D721Med (cell line): ENCODE measurements at places on chromosomes 1 and 21.

DNA sequence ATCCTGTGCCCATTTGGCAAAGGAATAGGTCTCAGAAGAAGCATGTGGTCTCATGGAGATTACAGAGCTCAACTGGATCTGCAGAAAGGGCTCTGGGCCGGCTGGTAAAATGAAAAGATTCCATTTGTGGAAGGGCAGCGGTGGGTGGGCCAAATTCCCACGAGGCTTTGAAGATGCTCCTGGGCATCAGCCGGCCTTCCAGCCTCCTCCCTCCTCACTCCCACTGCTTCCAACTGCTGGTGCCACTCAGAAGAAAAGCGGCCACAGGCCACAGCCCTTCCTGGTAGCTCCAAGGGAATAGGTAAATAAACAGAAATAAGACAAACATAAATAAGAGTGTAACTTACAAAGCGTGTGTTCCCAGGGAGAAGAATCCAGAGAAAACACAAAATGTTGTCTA is 136.3 kb upstream of the SLC44A3 start:
- no peak for DNase-seq

GRCh38 chr1:29756498-29756897 is 520.2 kb downstream of the PTPRU start:
- DNase-seq = no peak

DNA sequence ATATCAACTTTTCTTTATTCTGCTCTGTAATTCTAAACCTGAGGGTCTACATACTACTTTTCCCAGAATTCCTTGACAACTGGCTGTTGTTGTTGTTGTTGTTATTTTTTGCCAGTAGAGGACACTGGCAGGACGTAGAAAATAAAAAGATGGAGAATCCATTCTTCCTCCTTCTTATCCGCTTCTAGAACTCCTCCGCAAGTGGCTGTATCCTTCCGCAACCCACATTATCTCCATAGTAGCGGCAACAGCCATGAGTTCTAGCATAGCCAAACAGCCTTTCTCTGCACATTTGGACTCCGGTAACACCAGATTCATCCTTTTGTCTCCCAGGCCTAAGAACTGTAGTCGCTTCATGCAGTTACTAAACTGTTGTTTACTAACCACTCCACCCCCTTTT is 91.1 kb upstream of the CACHD1 start:
- no peak for DNase-seq

DNA sequence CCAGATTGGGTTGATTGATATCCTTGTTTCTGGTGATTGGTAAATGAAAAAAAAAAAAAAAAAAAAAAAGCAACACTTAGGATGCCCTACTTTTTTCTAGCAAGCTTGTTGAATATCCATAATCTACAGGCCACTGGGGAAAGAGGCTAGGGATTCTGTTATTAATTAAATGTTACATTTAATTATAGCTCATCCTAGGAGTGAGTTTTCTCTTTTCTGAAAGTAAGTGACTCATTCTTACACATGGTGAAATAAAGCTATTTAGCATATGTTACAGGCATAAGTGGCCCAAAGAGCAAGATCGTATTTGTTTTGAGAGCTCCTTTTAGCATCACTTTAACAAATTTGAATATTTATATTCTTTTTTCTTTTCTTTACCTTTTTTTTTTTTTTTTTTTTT is 94.5 kb downstream of the FNBP1L start:
- no peak for DNase-seq

- DNase-seq = no peak
These were observed 20.7 kb upstream of the PRSS38 start for GRCh38 chr1:227794817-227795192.

DNA sequence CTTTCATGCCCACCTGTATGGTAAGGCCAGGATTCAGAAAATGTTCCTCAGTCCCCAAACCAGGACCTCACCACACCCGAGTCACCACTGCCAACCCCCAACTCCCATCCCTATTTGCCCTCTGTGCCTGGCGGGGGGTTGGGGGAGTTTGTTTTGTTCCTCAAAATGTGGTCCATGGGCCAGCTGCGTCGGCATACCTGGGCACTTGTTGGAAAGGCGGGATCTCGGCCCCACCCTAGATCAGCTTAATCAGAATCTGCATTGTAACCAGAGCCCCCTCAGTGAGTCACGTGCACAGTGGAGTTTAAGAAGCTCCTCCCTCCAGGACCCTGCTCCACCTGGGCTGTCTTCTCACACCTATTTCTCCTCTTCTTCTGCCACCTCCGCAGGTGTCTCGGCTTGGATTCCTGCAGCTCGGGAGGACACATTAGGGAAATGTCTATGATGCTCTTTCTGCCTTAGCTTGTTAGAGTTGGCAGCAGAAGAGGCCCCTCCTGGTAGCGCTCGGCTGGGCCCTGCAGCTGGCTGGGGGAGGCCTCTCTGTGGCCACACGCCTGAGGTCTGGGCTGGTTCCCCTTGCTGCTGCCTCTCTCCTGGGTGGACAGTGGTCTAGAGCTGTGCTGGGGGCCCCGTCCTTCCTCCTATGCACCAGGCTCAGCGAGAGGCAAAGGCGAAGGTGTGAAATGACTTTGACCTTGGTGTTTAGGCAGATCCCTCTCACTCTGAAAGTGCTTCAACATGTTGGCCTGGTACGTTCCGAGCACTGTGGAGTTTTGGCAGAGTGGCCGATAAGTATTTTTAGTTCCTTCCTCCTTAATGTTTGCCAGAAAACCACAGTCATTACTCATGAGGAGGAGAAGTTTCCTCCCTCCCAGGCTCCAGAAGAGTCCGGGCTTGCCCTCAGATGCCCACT is 41.8 kb upstream of the CAMTA1 start:
- DNase-seq = no peak

GRCh38 chr1:47435506-47436303 is 2.1 kb upstream of the FOXD2 start:
- no peak for DNase-seq

- DNase-seq = no peak
These were observed 71.4 kb downstream of the CDC7 start for GRCh38 chr1:91572044-91572443.

GRCh38 chr1:19504796-19505692 is 19.7 kb upstream of the CAPZB start:
- no peak for DNase-seq

- DNase-seq = no peak
These were observed 22.2 kb upstream of the C1orf174 start for GRCh38 chr1:3922201-3922725.

DNA sequence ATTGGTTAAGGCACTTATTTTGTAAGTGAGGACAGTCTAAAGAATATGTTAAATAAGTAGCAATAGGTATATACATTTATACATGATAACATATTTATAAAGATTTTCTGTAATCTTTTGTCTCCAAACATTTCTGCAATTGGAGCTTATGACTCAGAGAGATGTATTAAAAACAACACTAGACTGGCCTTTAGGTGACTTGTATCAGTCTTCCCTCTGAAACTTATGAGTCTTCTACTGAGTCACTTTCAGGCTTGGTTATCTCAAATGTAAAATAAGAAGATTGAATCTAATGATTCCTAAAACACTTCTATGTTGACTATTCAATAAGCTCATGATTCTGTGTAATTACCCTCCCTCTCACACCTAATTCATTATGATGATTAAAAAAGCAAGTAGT is 672.6 kb upstream of the NEGR1 start:
- no peak for DNase-seq

GRCh38 chr21:46091118-46091517 is 6.8 kb upstream of the COL6A2 start:
- DNase-seq = no peak

- no peak for DNase-seq
These were observed 61.6 kb downstream of the DHRS3 start for GRCh38 chr1:12556368-12556930.

GRCh38 chr1:92410706-92411105 is 76.0 kb downstream of the GFI1 start:
- no peak for DNase-seq

- no peak for DNase-seq
These were observed 31.2 kb upstream of the TSPEAR start for GRCh38 chr21:44742418-44743153.

GRCh38 chr1:85484264-85484663 is 19.3 kb upstream of the DDAH1 start:
- DNase-seq = no peak

DNA sequence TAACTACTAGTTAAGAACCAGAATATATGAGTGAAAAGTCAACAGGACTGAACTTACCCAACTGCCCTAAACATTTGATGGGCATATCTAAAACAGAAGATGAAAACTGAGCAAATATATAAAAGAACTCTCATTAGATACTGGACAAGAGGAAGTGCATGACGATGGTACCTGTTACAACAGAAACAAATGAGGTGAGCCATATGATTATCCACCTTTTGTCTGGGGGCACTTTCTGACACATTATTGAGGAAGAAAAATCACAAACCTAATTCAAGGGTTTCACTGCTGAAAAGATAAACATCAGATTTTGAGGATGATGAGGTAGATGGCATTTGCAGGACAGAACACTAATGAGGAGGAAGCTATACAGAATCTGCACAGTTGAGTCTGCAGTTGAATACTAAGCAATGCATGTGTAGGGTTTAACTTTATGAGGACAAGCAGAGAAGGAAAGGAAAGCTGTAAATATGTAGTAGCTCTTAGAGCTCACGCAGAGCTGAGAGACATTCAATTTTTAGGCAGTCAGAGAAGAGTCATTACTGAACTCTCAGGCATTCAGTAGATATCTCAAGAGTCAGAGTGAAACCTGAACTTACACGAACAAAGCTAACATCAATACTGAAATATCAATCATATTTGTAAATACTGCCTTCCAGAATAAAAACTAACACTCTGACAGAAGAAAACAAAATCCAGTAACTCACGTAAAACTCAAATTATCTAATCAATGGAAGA is 262.1 kb downstream of the AKT3 start:
- DNase-seq = no peak

- DNase-seq = no peak
These were observed 6.1 kb downstream of the ZNF692 start for GRCh38 chr1:248852481-248853405.

DNA sequence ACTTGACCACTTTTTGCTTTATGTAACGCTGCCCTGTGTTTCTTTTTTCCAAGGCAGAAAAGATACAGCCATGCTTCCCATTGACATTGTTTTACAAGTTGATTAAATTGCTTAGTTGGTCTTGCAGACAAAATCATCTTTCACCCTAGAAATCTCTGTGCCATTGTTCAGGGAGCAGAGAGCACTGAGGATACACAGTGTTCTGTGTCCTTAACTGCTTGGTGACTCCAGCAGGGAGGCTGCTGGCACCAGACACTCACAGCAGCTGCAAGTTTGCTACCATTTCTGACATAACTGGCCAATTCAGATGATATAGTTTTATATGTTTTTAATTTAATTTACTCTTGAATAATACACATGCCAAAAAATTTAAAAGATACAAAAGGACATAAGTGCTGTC is 118.7 kb downstream of the RGS2 start:
- DNase-seq = no peak

- DNase-seq = no peak
These were observed 18.1 kb downstream of the CYP4B1 start for GRCh38 chr1:46816930-46817329.

DNA sequence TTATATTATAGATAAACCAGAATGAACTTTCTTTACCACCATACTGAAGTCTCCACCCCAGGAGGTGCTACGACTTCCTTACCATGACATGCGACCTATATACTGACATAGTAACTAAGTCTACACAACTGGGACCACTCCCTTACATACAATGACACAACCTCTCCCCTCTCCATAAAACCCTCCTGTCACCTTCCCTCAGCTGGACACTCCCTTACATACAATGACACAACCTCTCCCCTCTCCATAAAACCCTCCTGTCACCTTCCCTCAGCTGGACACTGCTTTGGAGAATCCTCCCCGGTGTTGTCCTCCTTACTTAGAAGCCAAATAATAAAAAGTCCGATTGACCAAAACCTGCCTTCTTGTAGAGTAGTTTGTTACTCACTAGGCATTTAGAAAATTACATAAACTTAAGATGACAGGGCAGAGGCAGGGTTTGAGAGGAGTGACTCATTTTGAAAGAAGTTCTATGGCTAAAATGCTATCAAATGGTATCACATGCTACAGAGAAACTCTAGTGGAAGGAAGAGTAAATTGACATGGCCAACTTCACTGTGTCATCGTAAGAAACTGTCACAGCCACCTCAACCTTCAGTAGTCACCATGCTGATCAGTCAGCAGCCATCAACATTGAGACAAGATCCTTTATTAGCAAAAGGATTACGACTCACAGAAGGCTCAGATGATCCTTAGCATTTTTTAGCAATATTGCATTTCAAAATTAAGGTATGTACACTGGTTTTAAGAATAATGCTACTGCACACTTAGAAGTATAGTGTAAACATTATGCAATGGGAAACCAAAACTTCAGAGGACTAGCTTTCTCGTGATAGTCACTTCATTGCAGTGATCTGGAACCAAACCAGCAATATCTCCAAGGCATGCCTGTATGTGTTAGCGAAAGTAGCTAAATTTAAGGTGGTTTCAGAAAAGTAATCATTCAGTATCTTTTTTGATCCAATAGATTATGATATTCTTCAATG is 56.4 kb downstream of the AHCTF1 start:
- DNase-seq = no peak

GRCh38 chr1:236536540-236536939 is 12.8 kb downstream of the LGALS8 start:
- DNase-seq = no peak

- DNase-seq = no peak
These were observed 90.2 kb downstream of the C4BPA start for GRCh38 chr1:207194197-207194596.

DNA sequence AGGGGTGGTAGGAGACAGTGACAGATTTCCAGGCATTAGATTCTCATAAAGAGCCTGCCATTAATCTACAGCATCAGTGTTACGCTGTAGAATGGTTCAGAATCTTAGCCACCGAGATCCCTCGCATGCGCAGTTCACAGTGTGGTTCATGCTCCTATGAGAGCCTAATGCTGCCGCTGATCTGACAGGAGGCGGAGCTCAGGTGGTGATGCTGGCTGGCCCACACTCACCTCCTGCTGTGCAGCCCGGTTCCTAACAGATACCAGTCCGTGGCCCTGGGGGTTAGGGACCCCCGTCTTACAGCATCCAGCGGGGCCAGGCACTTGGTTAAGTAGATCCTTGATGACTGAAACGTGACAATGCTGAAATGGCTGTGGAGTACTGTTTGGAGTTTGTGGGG is 163.6 kb upstream of the C1orf21 start:
- no peak for DNase-seq

GRCh38 chr1:48746906-48747305 is 29.8 kb downstream of the BEND5 start:
- DNase-seq = no peak

- DNase-seq = no peak
These were observed 660.7 kb downstream of the PTPRU start for GRCh38 chr1:29896791-29897714.

- no peak for DNase-seq
These were observed 63.1 kb downstream of the LAMC2 start for GRCh38 chr1:183248989-183249691.

- DNase-seq = no peak
These were observed 5.7 kb downstream of the FBLIM1 start for GRCh38 chr1:15764269-15764764.
